ENCODE measurements at places on chromosomes 16 and 17.

GRCh38 chr16:23301251-23302044, 654 bp upstream of the SCNN1B start:
- DNase-seq: no peak

- no peak for DNase-seq
Measured at GRCh38 chr16:10744370-10745030, 858 bp downstream of the NUBP1 start.

GRCh38 chr16:83666449-83666848, 141.3 kb upstream of the HSBP1 start:
- no peak for DNase-seq

DNA sequence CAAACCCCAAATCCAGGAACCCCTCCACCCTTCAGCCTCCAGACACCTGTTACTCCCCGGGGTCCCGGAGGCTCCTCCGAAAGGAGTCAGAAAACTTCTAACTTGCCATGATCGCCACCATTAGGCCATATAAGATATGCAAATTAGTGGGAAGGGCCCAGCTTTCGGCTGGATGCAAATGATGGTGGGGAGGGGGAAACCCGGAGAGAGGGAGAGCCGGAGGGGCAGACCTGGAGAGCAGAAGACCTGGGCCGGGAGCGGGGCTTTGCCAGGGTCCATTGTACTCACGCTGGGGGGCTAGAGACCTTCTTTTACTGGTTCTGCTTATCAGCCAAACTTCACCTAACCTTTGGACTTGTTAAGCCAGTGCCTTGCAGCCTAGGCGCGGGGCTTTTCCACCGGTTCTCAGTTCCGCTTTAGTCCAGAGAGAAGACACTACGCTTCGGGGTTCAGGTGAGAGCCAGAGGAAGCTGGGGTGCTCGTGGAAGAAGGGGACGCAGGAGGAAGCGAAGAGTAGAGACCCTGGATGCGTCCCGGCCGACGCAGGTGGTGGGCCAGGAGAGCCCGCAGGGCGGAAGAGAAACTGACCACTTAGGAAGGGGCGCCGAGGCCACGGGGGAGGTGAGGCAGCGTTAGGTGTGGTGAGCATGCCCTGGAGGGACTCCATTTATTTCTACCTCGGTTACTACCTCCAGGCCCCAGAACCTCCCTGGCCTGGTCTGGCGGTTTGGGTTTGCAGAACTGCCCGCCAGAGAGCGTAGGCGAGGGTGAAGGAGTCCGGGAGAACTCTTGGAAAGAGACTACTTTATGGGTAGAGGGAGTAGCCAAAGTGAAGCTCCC, at the start of gene HNF1B:
Gene HNF1B, minus strand, starts transcription at position 99 of the 840 bp plus-strand sequence. CDS start 175 bp downstream, outside the sequence.
- DNase-seq: peak; percentile 84

DNA sequence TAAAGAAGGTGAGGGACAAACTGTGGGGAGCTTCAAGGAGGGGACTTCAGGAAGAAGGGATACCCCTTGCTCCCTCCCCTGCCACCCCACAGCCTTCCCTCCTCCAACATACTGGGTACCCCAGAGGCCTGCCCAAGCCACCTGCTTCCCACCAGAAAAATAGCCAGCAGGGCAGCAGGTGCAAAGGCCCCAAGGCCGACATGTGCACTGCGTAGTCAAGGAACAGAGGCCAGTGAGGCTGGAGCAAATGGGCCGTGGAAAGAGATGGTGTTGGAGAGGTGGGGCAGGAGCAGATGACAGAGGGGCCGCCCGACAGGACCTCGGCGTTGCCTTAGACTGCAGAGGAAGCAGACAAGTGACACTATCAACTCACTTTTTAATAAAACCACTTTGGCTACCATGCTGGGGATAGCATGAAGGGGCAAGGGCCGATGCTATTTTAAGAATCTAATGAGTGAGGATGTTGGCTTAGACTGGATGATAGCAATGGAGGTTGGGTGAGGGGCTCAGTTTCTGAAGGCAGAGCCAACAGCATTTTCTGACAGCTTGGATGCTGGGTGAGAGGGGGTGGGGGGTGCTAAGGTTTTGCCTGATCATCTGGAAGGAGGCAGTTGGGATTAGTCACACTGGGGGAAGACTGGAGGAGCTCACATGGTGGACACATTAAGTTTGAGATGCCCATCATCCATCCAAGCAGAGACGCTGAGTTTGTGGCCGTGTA, 72.8 kb upstream of the TOB1 start:
- DNase-seq: no peak

DNA sequence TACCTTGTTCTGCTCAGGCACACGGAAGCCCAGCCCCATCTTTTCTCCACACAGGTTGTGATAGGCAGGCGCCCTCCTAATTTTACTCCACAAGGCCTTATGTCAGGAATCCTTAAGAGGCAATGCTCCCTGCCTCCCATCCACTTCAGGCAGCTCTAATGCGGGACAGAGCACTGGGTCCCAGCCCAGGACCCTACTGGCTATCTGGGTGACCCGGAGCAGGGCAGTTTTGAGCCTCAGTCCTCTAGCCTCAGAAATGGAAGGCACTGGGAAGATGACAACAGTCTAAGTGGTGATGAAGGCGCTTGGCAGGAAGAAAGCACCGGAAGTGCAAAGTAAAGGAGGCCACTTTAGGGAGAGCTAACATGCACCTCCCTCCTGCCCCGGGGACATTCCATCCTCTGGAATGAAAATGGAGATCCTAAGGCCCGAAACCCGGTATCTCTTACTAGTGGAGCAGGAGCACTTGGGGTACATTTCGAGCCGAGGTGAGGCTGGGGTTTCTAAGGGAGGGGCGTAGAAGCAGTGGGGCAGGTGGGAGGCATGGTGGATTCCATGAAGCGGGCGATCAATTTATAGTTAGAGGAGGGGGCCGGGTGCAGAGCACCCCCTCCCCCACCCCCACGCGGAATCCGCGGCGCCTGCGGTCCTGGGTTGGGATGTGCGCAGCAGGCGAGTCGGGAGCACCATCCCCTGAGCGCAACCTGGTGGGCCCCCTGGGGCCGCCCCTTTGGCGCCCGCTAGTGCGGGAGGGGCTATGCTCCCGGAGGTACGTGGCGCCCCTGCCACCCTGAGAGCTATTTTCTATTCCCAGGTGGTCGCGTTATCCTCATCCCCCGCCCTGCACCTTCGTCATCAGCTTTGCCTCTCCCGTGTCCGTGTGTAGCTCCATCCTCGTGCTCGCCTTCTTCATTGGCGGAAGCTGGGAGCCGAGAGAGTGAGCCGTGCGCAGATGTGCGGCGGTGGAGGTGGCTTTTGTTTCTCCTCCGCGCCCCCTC, 4.9 kb downstream of the MT1F start:
- no peak for DNase-seq

DNA sequence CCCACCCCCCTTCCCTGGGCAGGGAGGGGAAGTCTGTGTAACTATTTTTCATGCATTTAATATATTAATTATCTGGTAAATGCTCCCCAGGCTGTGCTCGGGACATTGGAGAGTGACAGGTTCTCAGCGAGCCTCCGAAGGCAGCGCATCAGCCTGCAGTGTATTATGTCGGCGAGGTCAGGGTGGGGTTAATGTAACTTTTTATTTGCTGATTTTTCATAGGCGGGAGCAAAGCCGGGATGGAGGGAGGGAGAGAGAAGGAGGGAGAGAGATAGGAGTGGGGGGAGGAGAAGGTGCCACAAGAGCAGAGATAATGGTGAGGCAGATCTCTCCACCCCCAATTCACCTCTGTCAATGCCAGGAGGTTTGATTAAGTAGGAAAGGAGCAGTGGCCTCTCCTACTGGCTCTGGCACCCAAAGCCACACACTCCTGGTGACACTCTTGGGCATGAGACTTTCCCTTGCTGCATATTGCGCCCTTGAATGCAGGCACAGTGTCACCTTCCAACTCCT, 104.0 kb downstream of the MRM1 start:
- DNase-seq: no peak

DNA sequence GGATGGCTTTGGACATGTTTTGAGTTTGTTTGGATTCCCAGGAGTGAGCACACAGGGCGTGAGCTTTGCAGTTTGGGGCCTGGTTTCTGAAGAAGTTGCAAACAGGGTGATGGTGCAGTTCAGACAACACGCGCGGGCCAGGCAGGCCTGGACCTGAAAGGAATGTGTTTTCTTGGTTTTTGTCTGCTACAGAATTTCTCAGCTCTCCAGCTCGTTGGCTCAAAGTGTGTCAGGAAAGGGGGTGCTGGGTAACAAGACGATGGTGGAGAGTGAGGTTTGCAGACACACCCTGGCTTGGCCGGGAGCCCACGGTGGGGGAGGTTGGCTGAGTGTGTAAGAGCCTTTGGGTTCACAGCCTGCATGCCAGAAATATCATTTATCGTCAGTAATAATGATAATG, 82.3 kb downstream of the CMIP start:
- no peak for DNase-seq

GRCh38 chr16:56424791-56425438, 430 bp downstream of the AMFR start:
- no peak for DNase-seq

DNA sequence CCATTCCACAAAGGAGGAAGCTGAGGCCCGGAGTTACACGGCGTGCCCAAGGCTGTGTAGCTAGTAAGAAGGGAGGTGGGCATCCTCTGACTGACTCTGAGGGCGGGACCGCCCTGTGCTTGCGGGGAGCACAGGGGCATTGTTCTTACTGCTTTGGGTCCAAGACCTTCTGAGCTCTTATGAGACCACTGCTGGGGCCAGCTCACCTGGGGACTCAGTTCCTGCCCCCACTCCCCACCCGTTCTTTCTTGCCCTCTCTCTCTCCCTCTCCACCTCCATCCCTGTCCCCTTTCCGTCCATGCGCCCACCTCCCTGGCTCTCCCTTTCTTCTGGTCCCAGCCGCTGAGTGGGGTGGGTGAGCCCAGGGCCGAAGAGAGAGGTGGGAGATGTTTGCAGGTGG, 19.6 kb downstream of the CCR7 start:
- DNase-seq: no peak

DNA sequence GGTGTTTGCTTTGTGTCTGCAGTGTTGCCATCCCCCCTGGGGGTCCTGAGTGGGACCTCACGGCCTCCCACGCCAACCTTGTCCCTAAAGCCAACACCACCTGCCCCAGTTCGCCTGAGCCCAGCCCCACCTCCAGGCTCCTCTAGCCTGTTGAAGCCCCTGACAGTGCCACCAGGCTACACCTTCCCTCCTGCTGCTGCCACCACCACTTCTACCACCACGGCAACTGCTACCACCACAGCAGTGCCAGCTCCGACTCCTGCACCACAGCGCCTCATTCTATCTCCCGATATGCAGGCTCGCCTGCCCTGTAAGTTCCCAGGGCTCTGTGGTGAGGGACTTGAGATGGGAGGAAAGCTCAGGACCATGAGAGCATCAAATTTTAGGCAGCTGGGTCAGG, 22.2 kb downstream of the SRCAP start:
- DNase-seq: no peak

Data from kidney glomerular epithelial cell (primary cell).